ENCODE measurements at places on chromosomes 2 and 18. TPM values are rescaled to one million over a fixed set of nuclear protein-coding genes. Genes with fewer than 3 reads are reported as not detected.
A peak's percentile ranks its signal among the peaks of the same experiment; 100 is the strongest.

Gene TRIM43
- total RNA-seq: not detected

Gene SLC4A5
- total RNA-seq: not detected

Gene CWC22
- total RNA-seq: 44.5 TPM

Gene SPP2
- total RNA-seq: 0.14 TPM

Gene CD207
- total RNA-seq: 0.08 TPM

Gene MERTK
- total RNA-seq: 6.7 TPM

Gene SLC23A3
- total RNA-seq: 0.13 TPM

Gene CXCR1
- total RNA-seq: not detected

Gene GLI2
- 18.4 TPM for total RNA-seq

Gene COL3A1
- total RNA-seq: 19.3 TPM

Gene ASB18
- total RNA-seq: 0.04 TPM

DNA sequence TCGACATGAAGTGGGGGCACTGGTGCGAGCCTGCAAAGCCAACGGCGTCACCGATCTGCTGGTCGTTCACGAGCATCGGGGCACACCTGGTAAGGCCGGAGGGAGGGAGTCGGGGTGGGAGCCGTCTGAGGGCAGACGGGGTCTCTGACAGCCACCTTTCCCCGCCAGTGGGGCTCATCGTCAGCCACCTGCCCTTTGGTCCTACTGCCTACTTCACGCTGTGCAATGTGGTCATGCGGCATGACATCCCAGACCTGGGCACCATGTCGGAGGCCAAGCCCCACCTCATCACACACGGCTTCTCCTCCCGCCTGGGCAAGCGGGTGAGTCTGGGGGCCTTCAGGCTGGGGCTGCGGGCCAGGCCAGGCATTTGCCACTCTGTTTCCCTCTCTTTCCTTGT, 2.9 kb downstream of the IMP4 start:
- no peak for DNase-seq

DNA sequence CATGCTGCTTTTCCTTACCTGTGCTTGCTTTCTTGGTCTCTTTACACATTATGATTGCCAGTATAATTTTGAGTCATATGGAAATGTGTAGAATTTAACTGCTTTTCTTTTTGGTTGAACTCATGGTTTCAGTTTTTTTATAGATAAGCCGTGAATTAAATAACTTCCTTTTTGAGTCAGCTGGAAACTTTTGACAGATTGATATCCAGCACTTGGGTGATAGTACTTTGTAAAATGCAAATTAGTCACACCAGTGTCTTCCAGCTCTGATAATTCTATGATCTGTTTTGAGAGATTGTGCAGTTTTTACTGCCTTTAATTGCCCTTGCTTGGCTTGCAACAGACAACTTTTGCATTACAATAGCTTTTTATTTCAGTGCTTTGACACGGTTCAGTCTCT, 86.4 kb downstream of the NCOA1 start:
- DNase-seq: no peak

DNA sequence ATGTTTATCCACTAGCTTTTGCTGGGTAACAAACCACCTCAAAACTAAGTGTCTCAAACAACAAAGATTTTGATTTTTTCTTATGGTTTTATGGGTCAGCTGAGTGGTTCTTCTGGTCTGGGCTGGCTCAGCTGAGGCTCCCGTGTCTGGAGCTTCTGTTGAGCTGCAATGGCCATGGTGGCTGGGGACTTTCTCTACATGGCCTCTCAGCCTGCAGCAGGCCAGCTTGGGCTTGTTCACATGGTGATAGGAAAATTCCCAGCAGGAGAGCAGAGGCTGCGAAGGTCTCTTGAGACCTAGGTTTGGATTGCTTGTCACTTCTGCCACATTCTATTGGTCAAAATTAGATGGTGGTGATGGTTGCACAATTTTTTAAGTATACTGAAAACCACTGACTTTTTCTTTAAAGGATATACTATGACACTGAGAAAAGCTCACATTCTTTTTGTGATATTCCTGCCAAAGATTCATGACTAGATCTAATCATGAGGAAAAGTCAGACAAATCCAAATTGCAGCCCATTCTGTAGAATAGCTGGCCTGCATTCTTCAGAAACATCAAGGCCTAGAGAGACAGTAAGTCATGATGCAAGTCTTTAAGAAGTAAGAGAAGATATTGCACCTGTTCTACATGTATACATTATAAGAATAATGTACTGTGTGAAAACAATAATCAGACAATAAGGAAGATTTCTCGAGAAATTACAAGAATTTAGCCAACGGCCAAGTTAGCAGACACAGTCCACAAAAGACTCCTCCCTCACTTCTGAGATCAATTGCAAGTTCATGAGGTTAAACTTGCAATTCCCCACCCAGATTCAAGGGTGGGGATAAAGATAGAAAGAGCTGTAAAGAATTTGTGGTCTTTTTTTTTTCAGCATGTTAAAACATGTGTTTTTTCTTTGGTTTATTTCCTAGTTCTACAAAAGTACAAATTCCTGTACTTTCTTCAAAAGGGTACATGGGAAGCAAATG, 35.0 kb upstream of the IL1R2 start:
- DNase-seq: no peak

DNA sequence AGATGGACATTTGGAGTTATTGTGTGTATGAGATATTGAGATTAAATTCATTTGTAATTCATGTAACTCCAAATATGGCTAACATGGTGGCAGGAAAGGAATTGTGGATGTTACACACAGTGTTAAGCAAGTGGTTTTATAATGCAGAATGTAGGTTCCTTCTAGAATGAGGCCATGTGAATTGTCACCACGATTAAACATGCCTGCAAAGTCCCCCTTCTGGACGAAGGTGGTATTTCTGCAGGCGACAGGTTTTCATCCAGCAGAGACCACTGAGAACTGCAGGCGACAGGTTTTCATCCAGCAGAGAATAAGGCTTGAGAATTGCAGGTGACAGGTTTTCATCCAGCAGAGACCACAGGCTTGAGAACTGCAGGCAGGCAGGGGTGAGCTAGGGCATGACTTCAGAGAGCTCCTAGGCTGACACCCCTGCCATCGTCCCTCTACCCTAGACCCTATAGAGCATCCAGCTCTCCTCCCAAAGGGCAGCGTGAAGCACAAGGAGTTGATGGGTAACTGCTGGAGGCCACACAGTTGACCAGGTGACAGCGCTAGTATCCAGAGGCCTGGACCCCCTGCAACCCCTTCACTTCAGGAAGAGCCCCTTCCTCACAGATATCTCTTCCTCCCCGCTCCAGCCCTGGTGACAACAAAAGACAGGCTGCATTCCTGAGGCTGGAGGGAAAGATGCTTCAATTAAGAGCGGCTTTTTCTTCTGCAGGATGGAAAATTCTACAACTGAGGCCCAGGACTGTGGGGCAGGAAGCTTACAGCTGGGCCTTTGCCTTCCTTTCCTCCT, 175.8 kb downstream of the LOXHD1 start:
- DNase-seq: peak; percentile 43

DNA sequence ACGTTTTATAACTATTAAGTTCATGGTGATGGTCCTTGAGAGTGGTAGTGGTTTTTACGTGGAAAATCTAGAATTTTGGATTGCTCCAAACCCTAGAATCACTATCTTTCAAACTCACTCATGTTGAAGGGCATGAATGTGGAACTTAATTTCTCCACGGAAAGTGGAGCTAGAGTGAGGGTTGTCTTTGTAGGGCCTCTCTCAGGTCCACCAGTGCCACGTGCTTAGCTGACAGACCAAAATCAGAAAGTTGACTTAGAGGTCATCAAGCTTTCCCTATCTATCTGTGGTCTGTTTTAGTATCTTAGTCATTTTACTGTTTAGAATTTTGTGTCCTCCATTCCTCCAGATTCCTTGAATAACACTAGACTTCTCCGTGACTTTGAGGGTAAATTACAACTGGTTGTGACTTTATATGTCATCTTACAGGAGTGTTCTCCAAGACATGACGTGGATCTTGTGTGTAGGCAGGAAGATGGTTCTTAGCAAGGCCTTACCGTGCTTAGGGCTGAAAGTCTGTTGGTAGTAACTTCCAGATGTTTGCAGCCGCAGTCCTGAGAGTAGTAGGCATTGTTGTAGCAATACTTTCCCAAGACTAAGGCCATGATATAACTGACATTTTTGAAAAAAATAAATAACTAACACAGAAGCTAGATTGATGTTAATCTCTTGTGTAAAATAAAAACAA, 26.8 kb downstream of the DIS3L2 start:
- DNase-seq: no peak

DNA sequence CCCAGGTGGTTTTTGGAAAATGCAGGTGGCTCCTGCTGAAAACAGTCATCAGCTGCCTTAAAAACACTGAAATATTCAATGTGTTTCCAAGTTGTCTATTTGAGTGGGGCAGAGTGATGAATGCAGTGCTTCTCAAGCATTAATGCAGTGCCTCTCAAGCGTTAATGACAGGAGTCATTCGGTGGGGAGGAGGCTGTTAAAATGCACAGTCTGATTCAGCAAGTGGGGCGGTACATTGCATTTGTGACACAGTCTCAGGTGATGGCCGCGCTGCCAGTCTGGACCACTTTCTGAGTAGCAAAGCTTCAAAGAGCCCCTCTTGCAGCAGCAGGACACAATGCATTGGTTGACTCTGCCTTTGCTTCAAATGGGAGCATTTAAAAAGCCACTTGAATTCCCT, 231.4 kb upstream of the RGPD4 start:
- no peak for DNase-seq

DNA sequence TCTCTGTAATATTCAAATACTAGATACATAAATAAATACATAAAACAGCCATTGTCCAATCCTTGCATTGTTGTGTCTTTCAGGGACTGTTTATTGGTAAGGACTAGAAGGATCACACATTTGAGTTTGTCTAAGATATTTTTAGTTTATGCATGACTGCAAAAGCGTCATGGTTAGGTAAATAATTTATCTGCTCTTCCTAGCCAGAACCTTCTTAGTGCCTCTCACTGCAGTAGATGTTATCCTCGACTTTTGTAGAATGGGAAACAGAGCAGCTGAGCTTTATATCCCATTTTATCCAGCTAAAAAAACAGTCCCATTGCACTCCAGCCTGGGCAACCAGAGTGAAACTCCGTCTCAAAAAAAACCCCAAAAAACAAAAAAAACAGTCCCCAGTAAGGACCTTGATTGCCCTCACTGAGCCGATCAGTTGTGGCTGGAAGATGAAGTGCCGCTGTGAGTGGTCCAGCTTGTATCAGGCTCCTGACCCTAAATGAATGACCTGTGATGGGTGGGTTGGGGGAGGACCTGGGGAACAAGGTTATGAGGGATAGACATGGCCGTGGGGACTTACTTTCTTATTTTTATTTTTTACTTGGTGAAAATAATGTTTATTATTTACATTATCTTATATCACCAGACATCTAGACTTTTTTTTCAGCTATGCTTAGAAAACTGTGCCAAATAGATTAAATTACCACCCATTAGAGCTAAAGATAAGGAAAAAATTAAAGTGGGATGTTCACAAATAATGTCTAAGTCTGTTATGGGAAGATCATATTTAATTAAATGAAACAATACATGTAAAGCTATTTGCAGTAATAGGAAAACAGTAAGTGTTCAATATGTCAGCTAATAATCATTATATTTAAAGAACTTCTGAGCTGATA, 10.9 kb upstream of the ADAM23 start:
- DNase-seq: no peak

- no peak for DNase-seq
Measured at GRCh38 chr2:84900971-84901370, 4.5 kb upstream of the TMSB10 start.

- peak; percentile 64 for DNase-seq
Measured at GRCh38 chr18:58321986-58322385, 278.0 kb downstream of the NEDD4L start.

DNA sequence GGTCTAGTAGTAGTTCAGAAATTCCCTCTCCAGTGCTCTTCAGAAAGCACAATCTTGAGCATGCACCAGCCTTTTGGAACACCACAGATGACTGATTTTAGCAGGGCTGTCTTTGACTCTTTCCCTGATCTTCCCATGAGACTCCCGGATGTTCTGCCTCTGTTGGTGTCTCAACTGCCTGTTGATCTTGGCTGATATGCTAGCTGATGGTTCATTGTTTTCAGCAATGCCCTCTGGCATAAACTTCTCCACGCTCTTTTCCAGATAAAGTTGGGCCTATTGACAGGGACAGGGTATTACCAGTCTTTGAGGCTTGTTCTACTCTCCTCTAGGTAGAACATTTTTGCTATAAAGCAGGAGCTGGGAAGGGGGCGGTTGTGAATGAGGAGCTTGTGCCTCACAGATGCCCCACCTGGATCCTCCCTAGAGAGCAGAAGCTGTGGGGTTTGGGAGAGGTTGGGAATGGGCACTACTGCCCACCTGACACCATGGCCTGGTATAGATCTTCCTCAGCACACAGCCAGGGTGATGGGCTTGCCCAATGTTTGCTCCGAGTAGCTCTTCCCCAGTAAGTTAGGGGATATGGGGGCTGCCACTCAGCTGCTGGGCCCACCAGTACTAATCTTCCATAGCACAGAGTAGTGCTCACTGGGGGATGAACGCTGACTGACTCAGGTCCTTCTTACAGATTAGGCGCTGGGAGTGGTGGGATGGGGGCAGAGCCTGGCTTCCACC, 111.3 kb downstream of the PTGR3 start:
- DNase-seq: no peak

GRCh38 chr2:28566521-28567041, 70.7 kb downstream of the PLB1 start:
- DNase-seq: peak; percentile 93

- DNase-seq: no peak
Measured at GRCh38 chr2:165248238-165248637, 9.0 kb downstream of the SCN2A start.

DNA sequence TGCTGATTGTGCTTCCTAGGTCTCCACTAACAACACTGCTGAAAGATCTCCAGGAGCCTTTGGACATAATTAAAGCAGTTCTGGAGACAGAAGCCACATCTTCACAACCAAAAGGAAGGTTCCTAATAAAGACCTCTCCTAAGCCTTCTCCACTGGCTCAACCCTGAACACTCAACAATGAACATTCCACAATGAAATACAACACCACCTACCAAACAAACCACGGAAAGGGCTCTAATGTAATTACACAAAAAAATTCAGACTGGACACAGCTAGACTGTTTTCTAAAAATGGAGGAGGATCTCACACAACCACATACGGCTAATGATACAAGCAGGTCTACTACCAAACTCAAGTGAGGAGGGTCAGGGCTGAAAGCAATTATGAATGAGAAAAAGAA, 43.6 kb downstream of the NOL10 start:
- peak; percentile 24 for DNase-seq

GRCh38 chr2:111711270-111711669, 172.7 kb downstream of the ANAPC1 start:
- no peak for DNase-seq

GRCh38 chr2:147045113-147045512, 799.7 kb upstream of the ACVR2A start:
- peak; percentile 70 for DNase-seq

GRCh38 chr2:190497428-190497827, 37.1 kb downstream of the NEMP2 start:
- no peak for DNase-seq

DNA sequence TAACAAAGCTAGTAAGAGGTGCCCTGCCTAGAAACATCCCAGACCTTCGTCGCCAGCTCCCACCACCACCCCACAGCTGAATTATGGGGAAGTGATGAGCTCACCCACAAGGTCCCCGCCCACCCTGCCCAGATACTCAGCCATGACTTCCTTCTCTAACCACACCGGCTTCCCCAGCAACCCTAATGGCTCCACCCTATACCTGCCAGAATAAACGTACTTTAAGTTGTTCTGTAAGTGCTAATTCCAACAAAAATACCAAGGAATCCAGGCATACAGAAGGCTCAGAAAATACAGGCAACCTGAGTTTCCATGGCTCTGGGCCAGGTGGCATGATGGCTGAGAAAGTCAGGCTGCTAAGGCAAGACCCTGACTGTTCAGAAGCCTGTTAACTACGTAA, 39.1 kb downstream of the TMEM163 start:
- no peak for DNase-seq

- no peak for DNase-seq
Measured at GRCh38 chr2:31513553-31513952, 67.2 kb downstream of the SRD5A2 start.

GRCh38 chr2:58032764-58033080, 13.9 kb upstream of the VRK2 start:
- no peak for DNase-seq

All from SJCRH30 (cell line).